ENCODE measurements at places on chromosomes 11 and 22.
A peak's percentile ranks its signal among the peaks of the same experiment; 100 is the strongest.

- no peak for DNase-seq
Observed at GRCh38 chr11:13247606-13248296, 29.8 kb upstream of the BMAL1 start.

GRCh38 chr11:10268746-10269488 lies 25.1 kb downstream of the SBF2 start:
- DNase-seq = no peak

DNA sequence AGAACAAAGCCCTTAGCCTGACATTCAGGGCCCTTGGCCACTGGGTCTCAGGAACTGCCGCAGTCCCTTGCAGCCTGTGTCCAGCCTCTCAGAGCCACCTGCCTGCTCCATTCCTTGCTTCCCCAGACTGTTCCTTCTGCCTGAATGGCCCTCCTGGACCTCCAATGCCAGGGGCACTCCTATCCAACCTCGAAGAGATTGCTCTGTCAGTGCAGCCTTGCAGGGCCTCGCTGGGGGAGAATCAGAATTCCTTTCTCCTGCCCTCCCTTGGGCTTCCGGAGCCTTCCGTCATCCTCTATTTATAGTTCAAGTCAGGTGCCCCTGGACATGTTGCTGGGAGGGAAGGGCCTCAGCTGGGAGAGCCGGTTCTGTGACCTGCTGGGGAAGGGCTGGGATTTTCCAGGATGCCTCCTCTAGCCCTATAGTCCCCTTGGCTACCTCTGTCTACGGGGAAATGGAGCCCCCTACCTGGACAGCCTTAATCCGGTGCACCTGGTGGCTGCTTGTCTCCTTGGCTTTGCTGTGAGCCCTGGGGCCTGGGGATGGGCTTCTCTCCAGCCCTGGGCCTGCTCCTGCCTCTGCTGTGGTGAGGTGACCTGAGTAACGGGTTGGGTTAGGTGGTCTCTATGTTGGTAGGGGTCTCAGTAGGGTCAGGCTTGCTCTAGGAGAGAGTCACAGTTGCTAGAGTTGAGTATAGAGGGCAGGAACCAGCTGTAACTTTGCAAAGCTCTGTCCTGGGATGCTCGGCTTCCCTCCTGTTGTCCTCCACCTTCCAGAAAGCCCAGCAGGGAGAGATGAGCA lies 45.9 kb upstream of the SYT7 start:
- peak; percentile 69 for DNase-seq

GRCh38 chr11:63547061-63547460 lies 10.5 kb downstream of the PLAAT4 start:
- DNase-seq = no peak

GRCh38 chr11:133467686-133468085 lies 64.6 kb downstream of the OPCML start:
- DNase-seq = no peak

DNA sequence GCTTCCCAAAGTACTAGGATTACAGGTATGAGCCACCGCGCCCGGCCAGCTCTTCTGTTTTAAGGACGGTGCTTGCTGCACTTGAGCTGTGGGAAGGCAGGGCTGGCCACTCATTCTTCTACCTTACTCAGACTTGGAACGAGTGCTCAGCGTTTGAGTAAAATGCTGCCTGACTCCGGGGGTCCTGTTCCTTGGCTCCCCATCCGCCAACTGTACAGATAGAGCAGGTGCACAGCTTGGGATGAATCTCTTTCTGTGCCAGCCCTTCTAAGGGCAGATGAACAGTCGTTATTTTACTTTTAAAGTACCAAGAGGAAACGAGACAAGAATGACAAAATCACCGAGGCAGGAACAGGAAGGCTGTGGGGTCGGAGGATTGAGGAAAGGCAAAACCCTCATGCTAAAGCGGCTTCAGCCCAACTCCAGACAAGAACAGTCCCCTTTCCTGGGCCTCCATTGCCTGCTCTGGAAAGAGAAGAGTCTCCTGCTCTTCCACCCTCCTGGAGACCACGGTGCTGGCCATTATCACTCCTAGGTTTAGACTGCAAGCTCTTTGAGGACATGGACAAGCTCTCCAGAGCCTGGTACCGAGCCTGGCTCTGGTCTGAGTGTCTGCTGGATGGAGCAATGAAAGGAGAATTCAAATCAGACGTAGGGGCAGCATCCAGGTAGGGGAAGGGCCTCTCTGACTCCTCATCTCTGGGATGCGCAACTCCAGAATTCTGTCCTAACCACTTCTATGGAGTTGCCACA lies 1.1 kb upstream of the SUN2 start:
- no peak for DNase-seq

Data from left ventricle myocardium superior (tissue), 1 donor.